Activated CD8-positive, alpha-beta T cell treated with anti-CD3 and anti-CD28 coated beads, Interleukin-2, amount 10 ng/mL, durations not matched to agents 7 days and 5 days (primary cell): ENCODE measurements at places on chromosomes 1 and 21. TPM values are rescaled to one million over a fixed set of nuclear protein-coding genes. Genes with fewer than 3 reads are reported as not detected.

Gene ETV3L
- total RNA-seq: not detected

Gene PRAMEF9
- total RNA-seq: not detected

- no peak for DNase-seq
Observed at GRCh38 chr21:31905503-31906451, 33.0 kb downstream of the HUNK start.

- DNase-seq: no peak
Observed at GRCh38 chr21:21508859-21509258, 510.6 kb downstream of the NCAM2 start.

Gene SLC26A9
- total RNA-seq: not detected

DNA sequence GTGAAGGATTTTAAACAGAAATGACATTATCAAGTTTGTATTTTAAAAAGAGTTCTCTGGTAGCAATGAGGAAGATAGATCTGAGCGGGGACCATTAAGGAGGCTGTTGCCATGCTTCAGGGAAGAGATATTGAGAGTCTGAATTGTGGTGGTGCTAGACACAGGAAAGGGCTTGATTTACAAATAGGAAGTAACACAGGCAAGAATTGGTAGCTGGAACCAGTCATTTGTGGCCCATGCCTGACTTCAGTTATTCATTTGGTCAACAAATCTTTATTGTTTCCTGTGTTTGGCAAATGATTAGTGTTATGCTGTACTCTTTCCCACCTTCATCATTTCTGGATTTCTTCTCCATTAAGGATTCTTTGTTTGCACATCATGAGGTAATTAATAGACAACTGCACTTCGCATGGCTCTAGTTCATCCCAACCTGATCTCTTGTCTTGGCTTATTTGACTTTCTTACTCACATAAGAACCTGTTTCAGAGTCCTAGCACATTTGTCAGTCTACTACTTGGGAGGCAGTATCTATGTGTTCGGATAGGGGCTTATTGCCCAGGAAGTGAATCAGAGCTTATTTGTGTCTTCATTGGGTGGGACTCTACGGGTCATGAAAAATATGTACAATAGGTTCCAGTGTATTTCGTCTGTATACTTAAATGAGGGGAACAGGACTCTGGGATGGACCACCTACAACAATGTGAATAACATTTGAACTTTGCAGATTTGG is 32.3 kb downstream of the EEIG2 start:
- DNase-seq: no peak

- peak; percentile 32 for DNase-seq
Observed at GRCh38 chr1:200306944-200307754, 102.7 kb downstream of the ZNF281 start.

GRCh38 chr1:156153362-156153761 is at the start of gene SEMA4A:
Gene SEMA4A (plus strand): TSS chr1:156153585. CDS start chr1:156154579, 994 bp downstream.
- no peak for DNase-seq

DNA sequence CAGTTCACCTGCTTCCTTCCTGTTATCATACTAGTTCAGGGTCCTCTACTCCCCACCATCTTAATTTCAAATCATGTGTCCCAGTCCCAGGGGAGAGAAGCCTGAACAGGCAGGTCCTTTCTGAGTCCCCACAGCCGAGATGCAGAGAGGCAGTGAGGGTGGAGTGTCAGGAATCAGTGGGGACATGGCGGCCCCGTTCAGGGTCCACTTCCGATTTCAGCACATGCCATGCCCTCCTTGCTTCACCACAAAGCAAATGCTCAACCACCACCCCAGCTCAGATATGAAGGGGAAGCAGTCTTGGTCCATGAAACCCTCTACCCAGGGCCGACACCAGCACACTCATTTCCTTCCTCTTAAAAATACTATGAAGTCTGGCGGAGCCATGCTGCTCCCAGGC is 5.2 kb upstream of the SEMA4A start:
- peak; percentile 35 for DNase-seq

Gene OR2L3
- total RNA-seq: not detected

Gene DCST1
- not detected for total RNA-seq

GRCh38 chr1:187871177-187871845 is 1042.6 kb downstream of the PLA2G4A start:
- DNase-seq: no peak

DNA sequence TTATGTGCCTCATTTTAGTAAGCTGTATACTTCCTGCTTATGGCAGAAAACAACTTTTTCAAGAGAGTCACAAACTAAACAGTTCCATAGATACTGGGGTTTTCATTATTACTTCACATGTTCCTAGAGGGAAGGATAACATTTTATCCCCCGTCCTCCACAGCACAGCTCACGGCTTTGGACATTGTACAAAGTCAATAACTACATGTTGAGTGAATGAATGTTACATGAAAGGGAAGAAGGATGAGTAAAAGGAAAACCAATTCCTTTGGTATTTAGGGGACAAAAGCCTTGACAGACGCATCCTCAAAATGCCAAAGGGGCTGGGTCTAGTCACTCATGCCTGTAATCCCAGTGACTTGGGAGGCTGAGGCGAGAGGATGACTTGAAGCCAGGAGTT is 14.8 kb downstream of the PI4KB start:
- no peak for DNase-seq

Gene CELA3A
- not detected for total RNA-seq

DNA sequence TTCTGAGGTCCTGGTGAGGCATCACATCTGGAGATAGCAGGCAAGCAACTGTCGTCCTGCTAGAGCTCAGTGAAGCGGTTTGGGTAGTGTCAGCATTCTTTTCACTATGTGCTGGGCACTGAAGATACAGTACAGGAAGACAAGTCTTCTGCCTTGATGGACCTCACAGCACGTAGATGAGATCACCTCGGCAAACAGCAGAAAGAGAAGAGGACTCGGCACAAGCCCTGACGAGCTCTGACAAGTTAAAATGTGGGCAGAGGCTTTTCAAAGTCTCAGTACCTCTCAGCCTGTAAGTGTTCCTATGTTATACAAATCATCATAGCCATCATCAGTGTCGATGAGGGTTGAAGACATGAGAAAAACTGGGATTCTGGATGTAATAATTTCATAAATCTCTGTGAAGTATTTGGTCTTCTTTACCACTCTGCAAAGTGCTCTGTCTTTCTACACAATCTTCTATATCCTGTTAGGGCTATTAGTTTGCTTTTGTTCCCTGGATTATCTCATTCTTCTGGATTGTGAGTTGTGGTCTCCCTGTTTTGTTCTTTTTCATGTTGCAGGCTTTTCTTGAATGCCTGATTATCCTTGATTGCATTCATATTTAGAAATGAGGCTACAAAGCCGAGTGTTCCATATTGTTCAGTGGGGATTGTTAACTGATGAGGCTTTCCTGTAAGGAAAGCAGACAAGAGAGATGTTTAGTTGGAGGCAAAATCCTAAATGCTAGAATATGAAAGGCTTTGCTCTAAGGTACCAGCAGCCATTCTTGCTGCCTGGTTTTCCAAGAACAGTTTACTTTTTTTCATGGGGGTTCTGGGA is 24.2 kb downstream of the MAEL start:
- DNase-seq: no peak

GRCh38 chr1:245085508-245086095 is 69.2 kb upstream of the KIF26B start:
- no peak for DNase-seq

DNA sequence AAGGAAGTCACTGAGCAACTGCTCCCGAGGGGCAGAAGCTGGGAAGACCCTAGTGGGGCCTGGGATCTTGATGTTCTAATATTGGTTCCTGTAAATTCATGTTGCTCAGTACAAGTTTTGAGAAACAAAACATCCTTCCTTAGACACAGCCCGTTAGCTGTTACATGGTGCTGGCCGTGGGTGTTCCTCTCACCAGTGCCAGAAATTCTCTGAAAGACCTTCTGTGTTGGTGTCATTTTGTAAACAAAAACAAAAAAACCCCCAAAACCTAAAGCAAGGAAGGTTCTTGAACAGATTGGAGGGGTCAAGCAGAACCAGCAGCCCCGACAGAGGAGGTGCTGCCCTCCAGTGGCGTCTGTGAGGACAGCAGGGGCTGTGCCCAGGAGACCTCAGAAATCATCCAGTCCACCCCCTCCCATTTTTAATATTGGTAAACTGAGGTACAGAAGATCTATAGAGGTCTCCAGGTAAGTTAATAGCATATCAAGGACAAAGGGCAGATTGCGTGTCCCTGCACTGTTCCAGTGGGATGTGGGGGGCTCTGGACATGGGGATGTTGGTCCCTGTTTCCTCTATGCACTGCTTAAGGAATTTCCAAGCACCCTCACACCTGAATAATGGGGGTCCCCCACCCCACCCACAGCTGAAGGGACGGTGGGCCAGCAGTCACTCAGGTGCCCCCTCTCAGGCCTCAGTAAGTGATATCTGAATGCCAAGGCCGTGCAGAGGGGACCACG is 38.2 kb downstream of the SLC2A7 start:
- peak; percentile 76 for DNase-seq

- DNase-seq: peak; percentile 86
Observed at GRCh38 chr1:109739738-109740614, 862 bp downstream of the GSTM3 start.

Gene ZBTB8B
- not detected for total RNA-seq

- DNase-seq: peak; percentile 45
Observed at GRCh38 chr1:197614916-197615692, 160.2 kb downstream of the DENND1B start.

DNA sequence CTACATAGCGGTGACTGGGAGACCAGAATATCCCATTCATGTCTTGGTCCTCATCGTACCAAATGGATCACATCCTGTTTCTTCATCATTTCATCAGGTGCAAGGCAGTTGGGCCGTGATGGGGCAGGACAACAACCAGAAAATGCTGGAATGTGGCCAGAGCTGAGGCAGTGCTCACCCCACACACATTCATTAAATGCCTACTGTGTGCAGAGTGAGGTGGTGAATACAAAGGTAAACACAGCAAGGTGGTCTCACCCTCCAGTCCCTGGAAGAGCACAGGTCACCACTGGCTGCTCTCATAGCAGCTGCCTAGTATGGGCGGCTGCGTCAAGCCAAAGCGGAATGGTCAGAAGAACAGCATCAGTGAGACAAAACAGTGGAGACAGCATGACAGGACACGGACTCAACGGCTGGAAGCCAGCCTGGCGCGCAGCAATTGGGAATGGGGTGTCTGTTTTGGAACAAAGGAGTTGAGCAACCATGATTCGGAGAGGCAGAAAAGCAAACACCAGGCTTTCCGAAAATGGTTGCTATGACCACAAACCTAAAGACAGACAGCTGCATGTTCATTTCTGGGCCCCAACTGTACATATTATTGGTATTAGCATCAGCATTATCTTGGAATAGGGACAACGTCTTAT is 5.6 kb upstream of the ADAMTSL4 start:
- DNase-seq: no peak

- DNase-seq: no peak
Observed at GRCh38 chr1:159915571-159916241, 9.6 kb downstream of the TAGLN2 start.

DNA sequence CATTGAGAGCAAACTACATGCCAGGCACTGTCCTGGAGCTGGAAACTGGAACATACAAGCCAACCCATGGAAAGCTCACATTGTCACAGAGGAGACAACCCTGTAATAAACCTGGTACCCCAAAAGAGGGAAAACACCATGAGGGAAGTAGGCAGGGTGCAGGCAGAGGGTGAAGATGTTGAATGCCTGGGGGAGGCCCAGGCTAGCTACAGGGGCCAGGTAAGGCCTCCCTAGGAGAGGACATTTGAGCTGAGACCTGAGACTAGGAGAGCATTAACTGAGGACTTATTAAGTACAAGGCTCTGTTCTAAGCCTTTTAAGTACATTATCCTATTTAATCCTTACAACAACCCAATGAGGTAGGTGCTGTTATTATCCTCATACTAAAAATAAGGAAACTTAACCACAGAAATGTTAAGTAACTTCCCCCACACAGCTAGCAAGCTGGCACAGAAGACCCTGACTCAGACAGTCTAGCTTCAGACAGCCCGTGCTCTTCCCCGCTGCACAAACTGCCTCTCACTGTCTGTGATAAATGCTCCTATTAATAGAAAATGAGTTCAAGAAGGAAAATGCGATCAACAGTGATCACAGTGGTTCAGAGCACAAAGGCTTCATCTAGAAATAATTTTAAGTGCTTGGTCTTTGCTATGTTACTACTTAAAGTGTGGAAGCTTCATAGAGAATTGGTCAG is 41.8 kb downstream of the ZNF281 start:
- no peak for DNase-seq

Gene SPRR1B
- not detected for total RNA-seq

GRCh38 chr1:178411756-178412399 is 84.9 kb downstream of the CLEC20A start:
- DNase-seq: no peak

- DNase-seq: peak; percentile 26
Observed at GRCh38 chr1:52571783-52572182, 18.9 kb upstream of the TUT4 start.

- DNase-seq: no peak
Observed at GRCh38 chr1:112744009-112744578, 29.0 kb upstream of the PPM1J start.

GRCh38 chr1:81410941-81411340 is 389.8 kb upstream of the ADGRL2 start:
- no peak for DNase-seq

- no peak for DNase-seq
Observed at GRCh38 chr1:167022384-167022783, 33.3 kb downstream of the MAEL start.

Gene IGSF3
- total RNA-seq: 0.16 TPM

Gene THEM5
- not detected for total RNA-seq

GRCh38 chr21:15326032-15326867 is 261.4 kb upstream of the NRIP1 start:
- DNase-seq: no peak

DNA sequence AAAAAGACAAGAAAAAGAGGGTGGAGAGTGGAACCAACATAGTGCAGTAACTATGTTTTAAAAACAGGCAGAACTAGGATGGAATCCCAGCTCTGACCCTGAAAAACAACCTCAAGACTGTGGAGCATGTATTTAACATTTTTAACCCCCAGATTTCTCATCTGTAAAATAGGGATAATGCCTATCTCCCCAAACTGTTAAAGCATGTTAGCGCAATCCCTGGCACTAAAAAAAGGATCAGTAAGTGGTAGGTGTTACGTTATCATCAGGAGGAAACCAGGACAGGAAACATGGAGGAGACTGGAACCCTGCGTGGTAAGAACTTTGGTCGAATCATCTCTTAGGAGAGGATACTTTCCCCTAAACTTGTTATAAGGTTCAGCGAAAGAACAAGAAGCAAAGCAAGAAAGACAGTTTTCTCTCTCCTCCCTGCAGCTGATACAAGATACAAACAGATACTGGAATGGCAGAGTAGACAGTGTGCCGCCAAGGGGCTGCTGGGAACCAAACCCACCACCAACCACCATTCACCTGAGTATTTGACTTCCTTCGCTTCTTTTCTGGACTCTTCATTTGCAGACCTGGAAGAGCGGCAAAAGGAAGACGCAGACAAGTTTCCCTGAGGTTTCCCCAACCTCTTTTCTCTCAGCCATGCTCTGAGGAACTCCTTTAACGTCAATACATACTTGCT is 991 bp downstream of the PYGO2 start:
- DNase-seq: no peak

DNA sequence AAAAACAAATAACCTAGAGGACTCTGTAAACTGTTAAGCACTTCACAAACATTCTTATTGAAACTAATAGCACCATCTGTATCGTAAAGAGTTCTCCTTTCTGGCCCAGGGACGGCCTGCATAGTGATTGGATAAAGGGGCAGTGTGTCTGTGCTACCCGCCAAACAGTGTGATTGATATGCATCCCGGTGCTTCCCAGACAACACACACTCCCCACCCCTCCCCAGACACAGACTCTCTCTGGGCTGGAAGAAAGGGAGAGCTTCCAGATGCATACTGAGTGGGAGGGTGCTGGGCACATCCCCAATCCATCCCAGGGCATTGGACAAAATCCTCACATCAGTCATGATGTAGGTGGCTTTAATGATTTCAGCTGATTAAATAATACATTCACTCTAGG is 3.7 kb downstream of the HSD11B1 start:
- DNase-seq: no peak
